ENCODE measurements at places on chromosomes 13 and 19.

- DNase-seq: no peak
Measured at GRCh38 chr19:18292810-18293641, 11.6 kb upstream of the JUND start.

- no peak for DNase-seq
Measured at GRCh38 chr19:53999694-54000093, 8.3 kb downstream of the CACNG6 start.

DNA sequence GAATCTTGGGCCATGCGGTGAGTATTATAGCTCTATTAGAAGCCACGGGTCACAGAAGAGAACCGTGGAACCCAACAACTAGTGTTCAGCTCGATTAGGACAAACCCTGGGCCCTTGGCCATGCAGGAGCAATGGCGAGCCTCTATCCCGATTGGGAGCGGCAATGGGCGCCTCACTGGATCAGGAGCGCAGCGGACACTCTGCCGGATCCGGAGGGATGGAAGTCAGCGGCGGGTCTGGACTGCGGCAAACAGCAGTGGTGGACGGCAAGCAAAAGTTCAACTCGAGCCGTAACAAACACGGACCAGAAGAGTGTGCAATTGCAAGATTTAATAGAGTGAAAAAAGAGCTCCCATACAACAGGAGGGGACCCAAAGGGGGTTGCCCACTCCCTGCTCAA, 1481.9 kb downstream of the PCDH9 start:
- DNase-seq: no peak

DNA sequence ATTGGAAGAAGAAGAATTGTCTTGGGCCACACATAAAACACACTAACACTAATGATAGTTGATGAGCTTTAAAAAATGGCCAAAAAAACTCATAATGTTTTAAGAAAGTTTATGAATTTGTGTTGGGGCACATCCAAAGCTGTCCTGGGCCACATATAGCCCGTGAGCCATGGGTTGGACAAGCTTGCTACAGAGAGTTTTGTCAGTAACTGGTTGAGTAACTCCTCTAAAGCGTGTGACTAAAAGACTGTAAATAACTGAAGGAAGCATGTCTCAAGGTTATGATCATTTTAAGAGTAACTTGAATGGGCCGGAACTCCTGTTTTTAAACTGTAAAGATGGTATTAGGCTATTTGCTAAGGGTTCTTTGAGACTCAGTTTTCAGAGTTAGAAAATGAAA, 118.0 kb downstream of the KL start:
- no peak for DNase-seq

GRCh38 chr13:35850569-35850968, 280.6 kb downstream of the DCLK1 start:
- DNase-seq: no peak

- no peak for DNase-seq
Measured at GRCh38 chr13:80571346-80572307, 230.7 kb upstream of the SPRY2 start.

DNA sequence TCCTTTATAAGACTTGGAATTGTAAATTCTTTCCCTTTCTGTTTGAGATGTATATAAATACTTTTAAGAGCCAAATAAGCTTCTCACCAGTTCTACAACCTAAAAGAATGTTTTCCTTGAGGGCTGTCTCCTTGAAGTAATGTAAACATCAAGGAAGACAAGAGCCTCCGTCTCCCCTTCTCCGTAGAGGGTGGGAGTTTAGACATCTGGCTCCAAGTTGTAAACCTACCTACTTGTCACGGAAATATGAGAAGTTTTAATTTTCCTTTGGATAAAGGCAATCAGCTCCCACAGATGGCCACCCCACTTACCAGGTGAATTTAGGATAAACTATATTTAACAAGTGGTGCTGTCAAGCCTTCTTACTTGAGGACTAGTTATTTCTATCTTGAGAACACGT, 237.9 kb downstream of the NALCN start:
- peak; percentile 27 for DNase-seq

DNA sequence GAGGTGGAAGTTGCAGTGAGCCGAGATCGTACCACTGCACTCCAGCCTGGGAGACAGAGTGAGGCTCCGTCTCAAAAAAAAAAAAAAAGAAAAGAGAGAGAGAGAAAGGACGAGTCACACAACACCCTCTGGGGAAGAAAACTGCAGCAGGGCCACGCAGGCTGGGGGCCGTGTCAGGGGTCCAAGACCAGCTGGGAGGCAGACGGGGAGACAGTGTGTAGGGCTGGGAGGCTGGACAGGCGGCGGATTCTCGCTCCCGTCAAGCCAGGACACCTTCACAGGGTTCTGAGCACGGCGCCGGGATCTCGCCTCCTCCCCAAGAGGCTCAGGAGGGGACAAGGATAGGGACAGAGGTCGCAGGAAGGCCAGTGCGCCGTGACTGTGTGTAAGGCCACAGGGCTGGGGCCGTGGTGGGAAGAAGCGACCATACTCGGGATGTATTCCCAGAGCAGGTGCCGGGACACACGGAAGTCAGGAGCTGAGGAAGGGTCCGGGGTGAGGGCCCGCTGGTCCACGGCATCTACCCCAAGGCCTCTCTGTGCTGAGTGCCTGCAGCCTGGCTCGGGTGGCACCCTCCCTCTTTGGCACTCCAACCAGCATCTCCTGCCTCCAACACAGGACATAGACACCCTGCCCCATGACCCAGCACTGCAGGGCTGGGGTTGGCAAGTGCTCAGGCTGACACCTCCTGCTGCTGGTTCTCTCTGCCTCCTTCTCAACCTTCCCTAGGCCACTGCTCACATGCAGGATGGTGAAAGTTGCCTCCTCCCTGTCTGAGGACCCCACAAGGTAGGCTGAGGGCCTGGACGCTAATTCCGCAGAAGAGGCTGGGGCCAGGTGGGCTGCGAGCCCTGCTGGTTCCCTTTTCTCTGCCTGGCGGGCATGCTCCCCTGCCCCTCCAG, 21.2 kb downstream of the ZNF787 start:
- no peak for DNase-seq

DNA sequence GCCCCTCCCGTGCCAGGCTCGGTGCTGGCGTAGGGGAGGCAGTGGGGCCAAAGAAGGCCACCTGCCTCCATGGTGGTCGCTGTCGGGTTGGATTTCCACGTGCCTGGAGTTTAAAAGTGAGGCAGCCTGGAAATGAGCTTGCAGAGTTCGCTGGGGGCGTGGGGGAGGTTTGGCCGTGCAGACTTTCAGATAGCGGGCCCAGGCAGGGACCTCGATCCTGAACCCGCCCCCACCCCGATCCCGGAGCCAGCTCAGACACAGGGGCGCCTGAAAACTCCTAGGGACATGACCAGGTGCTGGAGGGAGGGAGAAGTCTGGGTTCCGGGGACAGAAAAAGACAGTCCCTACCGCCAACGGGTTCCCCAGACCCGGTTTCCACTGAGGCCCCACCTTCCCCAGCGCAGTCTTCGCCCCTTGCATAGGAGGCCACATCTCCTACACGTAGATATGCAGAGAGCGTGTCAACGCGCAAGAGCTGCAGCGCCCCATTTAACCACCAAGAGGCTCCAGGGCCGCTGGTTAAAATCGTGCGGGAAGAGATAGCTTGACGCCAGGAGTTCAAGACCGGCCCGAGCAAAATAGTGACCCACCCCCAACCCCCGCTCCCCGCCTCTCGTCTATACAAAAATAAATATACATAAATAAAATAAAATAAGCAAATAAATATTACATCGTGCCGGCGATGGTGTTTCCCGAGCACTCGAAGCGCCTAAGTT, 8.5 kb downstream of the CCDC8 start:
- no peak for DNase-seq

GRCh38 chr19:1862424-1863327, 703 bp downstream of the KLF16 start:
- no peak for DNase-seq

DNA sequence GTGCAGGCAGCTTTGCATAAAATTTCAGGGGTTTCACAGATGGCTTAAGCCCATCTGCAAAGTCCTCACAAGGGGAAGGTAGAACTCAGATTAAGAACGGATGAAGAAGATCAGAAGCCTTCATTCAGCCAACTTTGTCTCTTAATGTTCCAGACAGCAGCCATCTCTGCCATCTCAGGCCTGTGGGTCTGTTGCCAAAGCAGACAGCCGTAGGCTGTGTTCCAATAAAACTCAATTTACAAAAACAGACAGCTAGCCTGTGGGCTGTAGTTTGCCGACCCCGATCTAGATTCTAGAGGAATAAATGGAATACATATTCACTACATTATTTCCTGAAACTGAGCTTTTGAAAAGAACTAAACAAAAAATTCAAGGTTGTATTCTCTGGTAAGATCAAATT, 3.8 kb downstream of the DCUN1D2 start:
- DNase-seq: no peak

DNA sequence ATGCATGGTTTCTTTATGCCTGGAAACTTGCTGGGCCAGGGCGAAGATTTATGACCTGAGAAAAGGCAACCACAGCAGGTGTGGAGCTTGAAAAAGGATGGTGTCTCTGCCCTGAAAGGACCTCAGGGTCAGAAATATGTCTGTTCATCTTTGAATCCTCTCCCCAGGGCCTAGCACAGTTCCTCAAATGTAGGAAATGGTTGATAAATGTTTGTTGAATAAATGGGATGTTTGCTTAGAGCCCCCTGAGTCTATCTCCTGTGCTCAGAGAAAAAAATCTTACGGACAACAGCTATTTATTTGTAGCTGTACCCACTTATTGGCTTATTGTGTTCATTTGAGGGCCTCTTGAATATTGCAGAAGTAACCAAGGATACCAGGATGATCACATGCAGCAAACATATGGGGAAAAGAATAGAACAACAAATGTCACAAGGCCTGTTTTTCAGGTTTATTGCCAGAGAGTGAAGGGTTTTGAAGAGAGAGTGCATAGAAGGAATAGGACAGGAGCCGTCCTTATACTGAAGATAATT, 114.5 kb downstream of the KLF5 start:
- no peak for DNase-seq

DNA sequence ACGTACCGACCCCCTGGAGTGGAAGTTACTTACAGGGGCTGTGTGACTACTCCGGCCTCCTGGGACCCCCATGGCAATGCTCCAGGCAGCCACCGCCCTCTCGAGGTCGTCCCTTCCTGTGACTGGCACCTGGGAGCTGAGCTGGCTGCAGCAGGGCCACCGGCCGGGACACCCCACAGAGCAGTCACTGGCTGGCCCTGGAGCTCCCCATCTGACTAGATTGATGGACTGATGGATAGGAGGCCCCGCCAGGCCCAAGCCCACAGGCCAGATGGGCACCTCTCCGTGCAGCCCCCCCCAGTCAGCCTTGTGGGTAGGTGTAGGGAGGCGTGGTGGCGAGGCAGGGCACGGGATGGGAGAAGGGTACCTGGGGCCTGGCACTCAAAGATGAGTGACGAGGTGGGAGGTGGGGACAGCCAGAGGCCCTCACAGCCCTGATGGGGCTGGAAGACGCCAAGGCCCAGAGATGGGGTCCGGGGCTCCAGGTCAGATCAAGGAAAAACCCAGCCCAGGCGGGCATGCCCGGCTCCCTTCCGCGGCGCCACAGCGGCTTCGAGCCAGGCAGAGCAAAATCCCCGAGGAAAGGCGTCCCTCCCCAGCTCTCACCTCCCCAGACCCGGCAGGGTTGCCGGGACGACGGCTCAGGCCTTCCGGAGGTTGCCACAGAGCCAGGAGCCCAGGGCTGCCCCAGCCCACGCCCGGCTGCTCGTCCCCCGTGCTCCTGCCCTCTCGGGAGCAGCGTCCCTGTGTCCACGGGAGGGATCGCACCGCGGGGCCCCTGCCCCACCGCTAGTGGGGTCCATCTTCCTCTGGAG, 8.4 kb downstream of the SLC39A3 start:
- no peak for DNase-seq

GRCh38 chr13:45863709-45864590, 12.4 kb upstream of the SIAH3 start:
- no peak for DNase-seq

DNA sequence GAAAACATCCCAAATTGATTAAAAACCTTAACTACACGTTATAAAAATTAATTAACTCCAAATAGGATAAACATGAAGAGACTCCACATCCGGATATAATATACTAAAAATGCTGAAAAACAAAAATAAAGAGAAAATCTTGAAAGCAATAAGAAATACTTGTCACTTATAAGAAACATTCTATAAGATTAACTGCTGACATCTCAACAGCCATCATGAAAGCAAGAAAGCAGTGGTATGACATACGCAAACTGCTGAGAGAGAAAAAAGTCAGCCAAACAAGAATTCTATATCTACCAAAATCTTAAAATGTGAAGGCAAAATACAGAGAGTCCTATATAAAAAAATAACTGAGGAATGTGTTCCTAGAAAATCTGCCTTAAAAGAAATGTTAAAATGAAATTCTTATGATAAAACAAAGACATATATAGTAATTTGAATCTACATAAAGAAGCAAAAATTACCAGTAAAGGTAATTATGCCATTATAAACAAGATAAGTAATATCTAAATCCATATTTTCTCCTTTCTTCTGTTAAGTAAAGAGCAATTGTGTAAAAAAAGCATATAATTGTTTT, 1851.1 kb downstream of the PCDH9 start:
- DNase-seq: peak; percentile 7

GRCh38 chr19:41416194-41416674, 10.9 kb downstream of the B3GNT8 start:
- DNase-seq: no peak

GRCh38 chr13:99655351-99656091, 154.2 kb downstream of the TM9SF2 start:
- no peak for DNase-seq

- DNase-seq: no peak
Measured at GRCh38 chr19:46225558-46226004, 4.0 kb upstream of the IGFL1 start.

Measured in left kidney (tissue), 8 donors.